ENCODE measurements at places on chromosomes 5 and 9.

DNA sequence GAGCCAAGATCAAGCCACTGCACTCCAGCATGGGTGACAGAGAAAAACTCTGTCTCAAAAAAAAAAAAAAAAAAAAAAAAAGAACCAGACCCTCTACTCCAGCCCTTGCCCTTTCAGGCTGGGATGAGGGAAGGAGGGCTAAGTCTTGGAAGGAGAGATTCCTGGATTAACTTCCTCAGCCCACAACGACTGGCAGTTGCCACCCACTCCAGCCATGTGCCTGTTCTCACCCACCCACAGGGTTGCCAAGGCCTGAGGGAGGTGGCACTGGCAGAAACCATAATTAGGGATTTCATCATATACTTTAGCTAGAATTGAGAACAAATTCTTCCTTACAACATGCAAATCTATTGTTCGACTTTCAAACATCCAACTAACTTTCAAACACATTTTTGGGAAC, 87.8 kb upstream of the SLC30A5 start:
- no peak for DNase-seq

- peak; percentile 67 for DNase-seq
Measured at GRCh38 chr9:116181853-116182610, 28.4 kb downstream of the PAPPA start.

DNA sequence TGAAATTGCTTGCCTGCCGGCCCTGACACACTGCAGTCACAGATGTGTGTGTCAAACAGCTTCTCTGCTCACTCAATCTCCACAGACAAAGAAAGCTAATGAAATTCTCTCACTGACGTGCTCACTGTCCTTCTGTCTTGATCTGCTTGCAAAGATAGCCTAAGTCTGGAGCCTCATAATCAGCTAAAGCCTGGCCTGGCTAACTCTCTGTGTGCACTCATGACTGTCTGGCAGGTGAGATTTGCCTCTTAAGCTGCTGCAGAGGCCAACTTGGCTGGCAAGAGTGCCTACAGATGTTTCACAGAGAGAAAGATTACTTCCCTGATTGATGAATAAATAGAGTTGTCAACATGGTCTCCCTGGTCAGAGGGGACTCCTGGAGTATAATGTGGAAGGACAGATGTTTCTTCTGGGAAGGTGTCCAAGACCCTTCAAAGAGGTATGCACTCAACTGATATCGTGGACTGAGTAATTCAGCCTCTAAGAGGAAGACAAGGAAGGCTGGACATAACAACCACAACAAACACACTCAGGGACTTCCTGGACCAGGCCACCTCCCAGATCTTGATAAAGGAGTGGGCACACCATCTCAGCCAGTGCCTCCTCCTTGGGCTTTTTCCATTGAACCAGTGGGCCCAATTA, 362.0 kb downstream of the SPOCK1 start:
- no peak for DNase-seq

- DNase-seq: no peak
Measured at GRCh38 chr9:130467316-130467715, 22.6 kb downstream of the ASS1 start.

GRCh38 chr9:120431268-120431667, 148.7 kb downstream of the CDK5RAP2 start:
- no peak for DNase-seq

DNA sequence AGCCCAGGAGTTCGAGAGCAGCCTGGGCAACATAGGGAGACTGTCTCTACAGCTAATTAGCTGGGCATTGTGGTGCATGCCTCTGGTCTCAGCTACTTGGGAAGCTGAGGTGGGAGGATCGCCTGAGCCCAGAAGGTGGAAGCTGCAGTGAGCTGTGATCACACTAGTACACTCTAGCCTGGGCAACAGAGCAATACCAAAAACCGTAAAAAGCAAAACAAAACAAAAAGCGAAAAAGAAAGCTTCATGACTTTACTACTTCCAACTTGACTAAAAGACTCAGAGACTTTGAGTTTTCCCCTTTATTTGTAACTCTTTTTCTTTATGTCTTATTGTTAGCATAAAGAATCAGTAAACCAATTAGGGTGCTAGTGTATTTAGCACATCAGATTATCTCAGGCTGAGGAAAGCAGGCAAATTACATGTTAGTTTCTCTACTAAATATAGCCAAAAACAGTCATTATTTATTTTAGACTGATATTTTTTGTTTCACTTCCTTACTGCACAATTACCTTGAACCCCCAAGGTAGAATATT, 5.4 kb downstream of the RAD17 start:
- no peak for DNase-seq

DNA sequence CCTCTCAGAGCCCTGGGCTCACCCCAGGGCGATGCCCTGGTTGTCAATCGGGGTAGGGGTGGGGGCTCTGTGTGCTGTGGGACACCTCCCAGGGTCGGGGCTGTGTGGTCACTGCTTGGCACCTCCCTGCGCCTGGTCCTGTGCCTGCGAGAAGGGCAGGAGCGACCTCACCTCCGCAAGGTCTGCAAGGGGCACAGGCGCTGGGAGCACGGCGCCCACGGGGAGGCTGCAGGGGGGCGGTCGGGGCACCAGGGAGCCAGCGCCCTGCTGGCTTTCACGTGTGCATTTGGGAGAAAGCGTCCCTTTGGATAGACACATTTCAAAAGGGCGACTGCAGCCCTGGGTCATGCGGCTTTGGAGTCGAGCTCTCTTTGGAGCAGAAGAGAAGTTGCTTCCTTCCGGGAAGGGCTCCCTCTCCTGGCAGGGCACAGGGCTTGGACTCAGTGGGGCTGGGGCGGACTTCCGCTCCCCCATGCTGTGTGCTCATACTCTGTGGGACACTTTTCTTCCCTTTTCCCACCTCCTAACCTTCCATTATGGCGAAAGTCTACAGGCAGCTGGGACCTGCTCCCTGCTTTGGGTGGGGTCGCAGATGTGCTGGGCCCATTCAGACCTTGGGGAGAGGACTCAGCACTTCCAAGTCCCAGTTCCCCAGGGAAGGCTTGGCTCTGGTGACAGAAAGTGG, 52.9 kb upstream of the SLC28A3 start:
- no peak for DNase-seq

- DNase-seq: no peak
Measured at GRCh38 chr9:28925157-28925556, 1351.9 kb upstream of the C9orf72 start.

- DNase-seq: no peak
Measured at GRCh38 chr5:78766412-78766762, 117.8 kb upstream of the LHFPL2 start.

DNA sequence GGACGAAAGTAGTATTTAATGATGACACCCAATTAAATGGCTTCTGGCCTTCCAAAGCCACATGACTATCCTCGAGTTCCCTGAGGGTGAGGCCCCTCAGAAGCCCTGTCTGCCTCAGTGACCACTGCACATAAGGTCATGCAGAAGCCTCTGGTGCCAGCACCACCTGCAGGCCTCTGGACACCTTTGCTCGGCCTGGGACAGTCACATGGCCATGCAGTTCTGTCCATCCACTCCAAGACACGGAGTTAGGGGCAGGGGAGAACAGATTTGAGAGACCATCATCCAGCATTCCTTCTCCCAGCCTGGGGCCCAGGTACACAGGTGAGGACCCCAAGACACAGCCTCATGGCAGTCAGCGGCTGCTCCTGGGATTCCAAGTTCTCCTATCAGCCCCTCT, 145.0 kb downstream of the ROR2 start:
- no peak for DNase-seq

DNA sequence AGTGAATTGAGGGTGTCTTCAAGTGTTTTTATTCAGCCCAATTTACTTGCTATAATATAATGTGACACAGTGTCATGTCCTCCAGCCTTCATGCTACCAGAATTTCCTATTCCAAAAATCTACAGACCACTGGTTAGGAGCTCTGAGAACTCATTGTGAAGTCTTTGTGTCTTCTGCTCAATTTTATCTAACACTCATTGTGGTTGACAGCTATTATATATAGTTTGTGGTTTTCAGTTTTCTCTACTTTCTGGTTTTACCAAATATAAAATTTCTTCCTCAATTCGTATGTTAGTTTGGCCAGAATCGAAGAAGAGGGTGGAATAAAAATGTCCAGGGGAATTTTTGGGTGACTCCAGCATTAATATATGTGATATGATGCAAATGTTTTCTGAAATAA, 509.3 kb upstream of the NUDT12 start:
- no peak for DNase-seq

DNA sequence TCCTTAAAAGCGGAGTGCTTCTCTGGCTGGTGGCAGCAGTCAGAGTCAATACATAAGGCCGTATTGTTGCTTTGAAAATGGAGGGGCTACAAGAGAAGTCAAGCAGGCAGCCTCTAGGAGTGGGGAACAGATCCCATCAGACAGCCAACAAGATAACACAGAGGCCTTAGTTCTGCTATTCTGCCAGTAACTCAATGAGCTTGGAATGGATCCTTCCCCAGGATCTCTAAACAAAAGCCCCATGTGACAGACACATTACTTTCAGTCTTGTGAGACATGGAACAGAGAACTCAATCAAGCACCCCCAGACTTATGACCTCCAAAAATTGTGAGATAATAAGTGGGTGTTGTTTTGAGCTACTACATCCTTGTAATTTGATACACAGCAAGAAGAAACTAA, 158.6 kb downstream of the RFX3 start:
- DNase-seq: no peak

DNA sequence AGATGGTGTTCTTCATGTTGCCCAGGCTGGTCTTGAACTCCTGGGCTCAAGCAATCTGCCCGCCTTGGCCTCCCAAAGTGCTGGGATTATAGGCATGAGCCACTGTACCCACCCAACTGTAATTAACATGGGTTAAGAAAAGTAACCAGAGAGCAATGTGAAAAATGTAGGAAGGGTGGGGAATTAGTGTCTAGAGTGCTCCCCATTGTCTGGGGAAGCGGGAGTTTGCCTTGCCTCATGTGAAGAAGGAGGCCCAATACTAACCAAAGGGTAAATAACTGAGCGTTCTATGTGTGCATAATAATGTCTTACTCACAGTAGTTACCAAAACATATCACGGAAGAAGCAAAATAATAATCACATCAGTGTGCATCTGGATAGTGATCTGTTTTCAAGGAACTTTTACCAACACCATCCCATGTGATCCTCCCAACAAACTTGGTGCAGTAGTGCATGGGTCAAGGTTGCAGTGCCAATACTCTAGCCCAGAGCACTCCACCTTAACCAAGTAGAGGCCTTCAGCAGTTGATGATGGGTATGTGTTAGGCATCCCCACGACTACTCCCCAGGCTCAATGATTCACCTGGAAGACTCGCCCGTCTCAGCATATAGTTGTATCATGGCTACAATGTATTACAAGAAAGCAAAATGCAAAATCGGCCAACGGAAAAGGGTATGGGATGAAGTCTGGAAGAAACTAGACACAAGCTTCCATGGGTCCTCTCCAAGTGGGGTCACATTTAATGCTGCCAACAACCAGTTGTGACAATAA, 26.2 kb downstream of the GNAQ start:
- no peak for DNase-seq

DNA sequence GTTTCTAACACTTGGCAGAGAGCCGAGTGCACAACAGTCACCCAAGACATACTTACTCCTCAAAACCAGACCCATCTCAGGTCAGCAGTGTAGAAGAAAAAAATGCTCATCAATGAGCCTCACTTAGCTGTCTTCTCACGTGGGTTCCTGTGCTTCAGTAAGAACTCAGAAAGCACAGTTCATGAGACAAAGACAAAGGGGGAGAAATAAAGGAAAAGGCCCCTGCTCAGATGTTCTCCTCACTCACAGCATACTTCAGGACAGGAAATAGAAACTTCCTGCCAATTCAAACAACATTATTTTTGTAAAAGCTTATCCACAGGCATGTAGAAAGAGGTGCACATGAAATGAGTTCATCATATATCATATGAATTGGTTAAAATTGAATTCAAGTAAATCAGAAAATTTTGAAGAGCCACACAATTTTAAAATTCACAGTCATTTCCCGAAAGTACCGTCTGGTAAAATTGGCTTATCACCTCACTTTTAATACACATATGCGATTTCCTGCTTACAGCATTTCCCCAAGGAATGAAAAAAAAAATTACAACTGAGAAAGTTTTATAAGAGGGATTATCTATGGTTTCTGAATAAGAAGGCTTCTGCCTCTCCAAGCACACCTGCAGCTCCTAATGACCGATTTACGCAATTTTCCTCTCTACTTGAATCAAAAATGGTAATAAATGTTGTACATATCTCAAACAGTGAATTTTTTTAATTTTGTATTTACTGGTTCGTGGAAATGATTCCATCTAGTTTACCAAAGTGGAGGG, 328.3 kb downstream of the TMEM167A start:
- no peak for DNase-seq

GRCh38 chr9:4106081-4106759, 193.6 kb downstream of the GLIS3 start:
- DNase-seq: no peak

- no peak for DNase-seq
Measured at GRCh38 chr5:180649297-180650039, at the start of gene FLT4. Gene FLT4 (minus strand): TSS chr5:180649600. CDS start chr5:180649545, 55 bp downstream.

DNA sequence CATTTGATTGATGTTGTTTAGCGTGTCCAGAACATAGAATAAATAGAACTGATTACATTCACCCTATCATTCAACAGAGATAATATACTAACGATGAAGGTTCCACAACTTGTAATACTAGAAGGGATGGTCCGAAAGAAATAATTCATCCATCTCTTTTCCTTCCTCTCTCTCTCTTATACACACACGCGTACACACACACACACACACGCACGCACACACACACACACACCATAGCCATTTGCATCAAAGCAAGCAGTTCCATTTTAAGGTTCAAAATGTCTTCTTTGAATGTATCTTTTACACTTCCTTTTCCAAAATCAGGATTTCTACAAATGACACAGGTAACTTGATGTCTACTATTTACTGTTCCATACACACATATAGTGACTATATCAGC, 887 bp downstream of the GDA start:
- no peak for DNase-seq

DNA sequence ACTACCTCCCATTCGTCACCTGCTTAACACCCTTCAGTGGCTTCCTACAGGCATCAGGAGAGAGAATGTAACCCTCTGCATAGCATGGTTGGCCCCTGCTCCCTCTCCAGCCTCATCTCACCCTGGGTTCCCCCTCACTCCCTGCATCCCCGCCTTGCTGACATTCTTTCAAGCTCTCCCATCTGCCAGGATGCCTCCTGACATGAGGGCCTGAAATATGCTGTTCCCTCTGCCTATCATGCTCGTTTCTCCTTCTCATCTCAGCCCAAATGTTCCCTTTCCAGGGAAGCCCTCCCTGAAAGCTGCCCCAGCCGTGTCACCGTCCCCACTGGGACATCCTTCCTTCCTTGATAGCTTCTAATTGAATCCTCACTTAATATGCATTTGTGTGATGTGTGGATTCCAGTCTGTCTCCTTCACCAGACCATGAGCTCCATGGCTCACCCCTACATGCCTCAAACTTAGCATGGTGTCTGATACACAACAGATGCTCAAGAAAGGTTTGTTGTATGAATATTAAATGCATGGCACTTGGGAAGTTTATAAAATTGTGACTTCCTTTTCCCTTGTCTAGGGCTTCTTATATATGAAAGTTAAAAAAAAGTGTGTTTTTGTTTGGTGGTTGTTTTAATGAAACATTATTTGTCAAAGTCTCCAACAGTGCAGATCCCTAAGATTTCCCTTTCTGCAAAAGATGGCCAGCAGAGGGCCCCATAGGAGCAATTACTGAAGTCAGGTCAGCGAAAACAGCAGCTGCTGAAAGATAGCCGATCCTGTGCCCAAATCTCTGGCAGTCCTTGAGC, 7.3 kb upstream of the C5orf58 start:
- peak; percentile 79 for DNase-seq

GRCh38 chr9:17402309-17402708, 176.6 kb upstream of the SH3GL2 start:
- no peak for DNase-seq

All from GM03348 (cell line).